ENCODE measurements at places on chromosomes 6 and 20. TPM values are rescaled to one million over a fixed set of nuclear protein-coding genes. Genes with fewer than 3 reads are reported as not detected.

The YIPF3 gene
- total RNA-seq = 36.5 TPM

The NRSN1 gene
- not detected for total RNA-seq

The DEFB124 gene
- not detected for total RNA-seq

The CALHM5 gene
- not detected for total RNA-seq

The HLA-G gene
- 2.7 TPM for total RNA-seq

The RUNX2 gene
- 18.0 TPM for total RNA-seq

The SLC16A10 gene
- total RNA-seq = 13.8 TPM

The PRSS35 gene
- not detected for total RNA-seq

The UBD gene
- not detected for total RNA-seq

The NR2E1 gene
- total RNA-seq = not detected

The CAP2 gene
- not detected for total RNA-seq

The BPIFB2 gene
- total RNA-seq = not detected

The PLTP gene
- total RNA-seq = not detected

The PRRT1 gene
- 3.2 TPM for total RNA-seq

The ADAM33 gene
- total RNA-seq = not detected

The UNC93A gene
- total RNA-seq = not detected

The DOK5 gene
- not detected for total RNA-seq

The TRIM15 gene
- total RNA-seq = not detected

The RPS6KA2 gene
- 6.2 TPM for total RNA-seq

The TFAP2C gene
- not detected for total RNA-seq

The C20orf144 gene
- total RNA-seq = 0.17 TPM

The MYLK4 gene
- 1.6 TPM for total RNA-seq

The FUT9 gene
- total RNA-seq = not detected

The LY6G6D gene
- total RNA-seq = not detected

Data from CD4-positive, alpha-beta T cell (primary cell).